ENCODE measurements at places on chromosomes 12 and 14.

DNA sequence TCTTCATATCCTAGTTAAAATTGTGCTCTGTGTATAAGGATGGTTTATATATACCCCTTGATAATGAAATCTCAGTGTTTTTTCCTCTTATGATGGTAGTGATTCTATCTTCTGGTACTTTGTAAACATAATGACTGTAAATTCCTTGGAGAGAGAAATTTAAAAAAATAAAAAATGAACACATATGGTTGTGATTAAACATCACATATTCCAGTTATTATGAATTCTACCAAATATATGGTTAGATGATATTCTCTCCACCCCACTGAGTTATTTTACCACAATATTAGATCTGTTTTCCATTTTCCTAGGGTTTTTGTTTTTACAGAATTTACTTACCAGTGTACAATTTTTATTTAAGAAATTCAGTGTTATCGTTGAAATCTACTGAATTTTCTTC, 481.9 kb upstream of the NOVA1 start:
- no peak for DNase-seq

GRCh38 chr12:89840162-89840922, 131.7 kb upstream of the ATP2B1 start:
- DNase-seq = no peak

DNA sequence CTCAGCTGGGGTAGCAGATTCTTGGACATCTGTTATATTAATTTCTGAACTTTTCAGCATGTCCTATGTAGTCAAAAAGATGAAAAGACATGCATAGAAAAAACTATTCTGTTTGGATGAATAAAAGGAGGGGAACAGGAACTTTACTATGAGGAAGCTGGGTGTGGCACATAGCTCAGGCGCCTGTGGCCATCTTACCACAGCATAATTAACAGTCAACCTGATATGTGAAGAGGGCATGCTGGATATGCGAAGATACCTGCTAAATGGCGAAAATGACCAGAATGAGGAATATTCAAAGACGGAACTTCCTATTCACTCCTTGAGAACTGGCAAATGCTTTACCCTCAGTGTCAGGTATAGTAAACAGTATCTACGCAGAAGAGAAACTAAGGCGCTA, 18.4 kb downstream of the SETD3 start:
- DNase-seq = no peak

DNA sequence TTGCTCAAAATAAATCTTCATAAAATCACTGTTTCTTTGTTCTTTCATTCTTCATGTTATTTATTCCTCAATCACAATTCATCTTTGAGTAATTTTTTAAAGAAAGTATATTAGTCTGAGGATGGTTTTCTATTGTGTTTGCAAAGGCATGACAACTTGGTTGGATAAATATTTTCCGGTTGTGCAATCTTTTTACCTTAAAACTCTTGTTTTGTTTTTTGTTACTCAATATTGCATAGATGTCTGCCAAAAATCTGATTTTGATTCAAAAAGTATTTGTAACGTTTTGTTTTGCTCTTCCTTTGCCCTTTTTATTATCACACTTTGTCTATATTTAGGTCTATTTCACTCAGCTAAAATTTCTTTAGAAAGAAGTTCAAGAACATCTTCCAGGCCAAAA, 86.2 kb upstream of the SYT1 start:
- DNase-seq = no peak

GRCh38 chr14:60514741-60515491, 6.0 kb downstream of the SIX6 start:
- DNase-seq = no peak

DNA sequence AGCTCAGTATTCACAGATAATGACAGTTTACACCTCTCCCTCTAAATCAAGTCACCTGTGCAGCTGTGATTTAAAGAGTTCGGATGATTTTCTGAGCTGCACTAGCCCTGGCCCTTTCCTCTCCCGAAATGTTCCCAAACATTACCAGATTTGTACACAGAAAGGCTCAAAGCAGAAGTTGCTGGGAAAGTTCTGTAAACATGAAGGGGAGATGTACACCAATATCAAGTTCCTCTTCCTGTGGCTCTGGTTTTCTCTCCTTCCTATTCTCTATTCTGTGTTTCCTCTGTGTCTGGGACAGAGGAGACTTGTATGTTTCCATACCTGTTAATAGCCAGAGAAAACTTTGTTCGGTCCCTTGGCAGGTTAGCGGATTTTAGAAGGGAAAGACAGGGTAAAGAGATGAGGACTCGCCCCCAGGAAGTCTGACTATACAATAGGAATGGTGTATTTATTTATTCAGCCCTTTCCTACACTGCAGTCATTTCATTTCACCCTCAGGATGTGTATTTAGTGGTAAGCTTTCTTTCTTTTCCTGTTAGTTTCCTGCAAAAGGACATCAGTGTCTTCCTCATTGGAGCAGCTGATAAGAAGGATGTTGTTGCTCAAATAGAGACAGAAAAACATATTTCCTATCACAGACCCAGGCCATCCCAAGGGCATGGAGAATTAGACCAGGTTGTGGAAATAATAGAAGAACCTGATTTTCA, 7.6 kb upstream of the NUMB start:
- peak; percentile 17 for DNase-seq

DNA sequence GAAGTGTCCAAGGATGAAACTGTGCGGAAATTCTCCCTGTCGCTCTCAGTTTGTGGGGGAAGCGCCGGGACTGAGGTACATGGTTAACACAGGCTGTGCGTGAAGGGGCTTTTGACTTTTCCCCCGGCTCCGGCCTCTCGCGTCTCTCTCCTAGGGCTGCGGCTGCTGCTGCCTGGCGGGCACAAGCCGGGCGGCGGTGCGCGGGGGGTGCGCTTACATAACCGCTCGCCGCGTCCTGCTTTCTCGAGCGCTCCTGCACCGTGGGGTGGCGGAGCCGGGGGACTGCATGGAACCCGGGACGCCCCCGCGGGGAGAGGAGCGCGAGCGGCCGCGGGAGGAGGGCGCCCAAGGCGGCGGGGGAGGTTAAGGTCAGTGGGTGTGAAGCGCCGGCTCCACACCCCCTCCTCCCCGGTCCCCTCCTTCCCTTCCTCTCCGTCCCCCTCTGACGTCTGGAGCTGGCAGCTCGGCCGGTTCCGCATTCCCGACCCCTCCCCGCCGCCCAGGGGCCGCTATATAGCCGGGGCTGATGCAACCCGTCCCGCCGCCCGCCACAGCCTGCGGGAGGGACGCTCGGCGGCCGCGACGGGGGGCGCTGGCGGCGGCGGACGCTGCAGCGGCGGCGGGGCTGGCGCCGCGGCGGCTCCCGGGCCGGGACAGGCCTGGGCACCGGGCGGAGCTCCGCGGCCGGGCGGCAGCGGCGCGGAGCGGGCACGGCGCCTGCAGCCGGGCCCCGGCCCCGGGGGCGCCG, at the start of gene JDP2:
Gene JDP2 (plus strand): TSS at position 541 of the 748 bp plus-strand sequence. CDS start 9,899 bp downstream, outside the sequence.
- DNase-seq = peak; percentile 52

- no peak for DNase-seq
Observed at GRCh38 chr12:58596381-58596780, 323.9 kb downstream of the LRIG3 start.

DNA sequence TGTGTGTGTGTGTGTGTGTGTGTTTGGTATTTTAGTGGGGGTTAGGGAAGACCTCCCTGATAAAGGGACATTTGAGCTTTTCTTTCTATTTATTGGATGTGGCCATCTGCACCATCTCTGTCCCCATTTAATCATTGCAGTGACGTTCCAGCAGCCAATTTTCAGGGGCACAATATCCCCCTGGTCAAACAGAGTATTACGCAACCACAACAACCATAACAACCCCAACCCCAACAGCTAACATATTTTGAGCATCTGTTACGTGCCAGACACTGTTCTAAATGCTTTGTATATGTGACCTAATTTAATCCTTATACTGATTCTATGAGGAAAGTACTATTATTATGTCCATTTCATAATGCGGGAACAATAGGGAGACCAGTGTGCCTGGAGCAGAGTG, 87.4 kb downstream of the TTC8 start:
- no peak for DNase-seq

DNA sequence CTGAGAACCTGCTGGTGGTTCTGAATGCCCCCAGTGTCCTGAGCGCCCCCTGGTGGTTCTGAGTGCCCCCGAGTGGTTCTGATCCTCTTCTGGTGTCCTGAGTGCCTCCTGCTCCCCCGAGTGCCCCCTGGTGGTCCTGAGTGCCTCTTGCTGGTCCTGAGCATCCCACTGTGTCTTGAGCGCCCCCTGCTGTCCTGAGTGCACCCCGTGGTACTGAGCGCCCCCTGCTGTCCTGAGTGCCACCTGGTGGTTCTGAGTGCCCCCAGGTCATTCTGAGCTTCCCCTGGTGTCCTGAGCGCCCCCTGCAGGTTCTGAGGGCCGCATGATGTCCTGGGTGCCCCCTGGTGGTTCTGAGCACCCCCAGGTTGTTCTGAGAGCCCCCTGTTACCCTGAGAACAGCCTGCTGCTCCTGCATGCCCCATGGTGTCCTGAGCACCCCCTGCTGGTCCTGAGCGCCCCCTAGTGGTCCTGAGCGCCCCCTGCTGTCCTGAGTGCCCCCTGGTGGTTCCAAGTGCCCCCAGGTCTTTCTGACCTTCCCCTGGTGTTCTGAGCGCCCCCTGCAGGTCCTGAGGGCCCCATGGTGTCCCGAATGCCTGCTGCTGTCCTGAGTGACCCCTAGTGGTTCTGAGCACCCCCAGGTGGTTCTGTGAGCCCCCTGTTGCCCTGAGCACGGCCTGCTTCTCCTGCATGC, 1165.4 kb downstream of the TMEM121 start:
- peak; percentile 92 for DNase-seq

GRCh38 chr12:28032811-28033537, 60.4 kb upstream of the PTHLH start:
- DNase-seq = no peak

DNA sequence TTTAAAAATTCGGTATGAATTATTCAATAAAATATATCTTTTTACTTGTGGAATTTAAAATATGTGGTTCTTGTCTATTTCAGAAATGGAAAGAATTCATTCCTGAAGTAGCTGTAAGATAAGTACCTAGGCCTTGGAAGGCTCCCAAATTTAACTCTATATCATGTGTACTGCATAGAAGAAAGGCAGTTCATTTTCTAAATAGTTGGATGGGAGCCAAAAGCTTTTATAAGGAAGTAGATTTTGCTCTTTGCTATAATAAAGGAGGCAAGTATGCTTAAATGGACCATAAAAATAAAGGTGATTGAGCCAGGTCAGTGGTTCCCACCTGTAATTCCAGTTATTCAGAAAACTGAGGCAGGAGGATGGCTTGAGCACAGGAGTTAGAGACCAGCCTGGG, 187.5 kb downstream of the ATXN7L3B start:
- DNase-seq = no peak

GRCh38 chr14:61620130-61620946, 75.0 kb upstream of the HIF1A start:
- DNase-seq = no peak

DNA sequence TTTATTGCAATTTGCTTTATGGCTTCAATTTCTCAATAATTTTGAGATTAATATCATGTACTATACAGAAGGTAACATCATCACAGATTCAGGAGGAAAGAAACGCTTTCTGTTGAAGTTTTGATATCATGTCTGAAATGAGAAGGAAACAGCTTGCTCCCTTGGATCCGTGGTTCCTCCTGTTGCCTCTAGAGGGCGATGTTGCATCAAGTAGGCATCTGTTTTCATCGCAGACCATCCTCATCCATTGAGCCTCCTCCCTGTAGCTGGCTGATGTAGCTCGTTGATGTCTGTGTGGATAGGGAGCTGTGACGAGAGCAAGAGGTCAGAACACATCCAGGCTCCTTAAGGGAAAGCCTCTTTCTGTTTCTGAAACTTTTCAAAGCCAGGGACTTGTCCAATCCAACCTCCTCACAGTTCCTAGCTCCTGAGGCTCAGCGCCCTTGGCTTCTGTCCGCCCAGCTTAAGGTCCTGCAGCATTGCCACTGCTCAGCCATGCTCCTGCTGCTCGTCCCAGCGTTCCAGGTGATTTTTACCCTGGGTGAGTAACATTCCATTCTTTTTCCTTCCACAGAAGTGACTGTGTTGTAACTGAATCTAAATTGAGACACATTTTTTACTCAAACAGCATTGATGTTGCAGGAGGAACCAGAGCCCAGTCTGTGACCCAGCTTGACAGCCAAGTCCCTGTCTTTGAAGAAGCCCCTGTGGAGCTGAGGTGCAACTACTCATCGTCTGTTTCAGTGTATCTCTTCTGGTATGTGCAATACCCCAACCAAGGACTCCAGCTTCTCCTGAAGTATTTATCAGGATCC, 304.8 kb upstream of the OR4E1 start:
- DNase-seq = peak; percentile 79

GRCh38 chr12:93302331-93303229, 75.1 kb upstream of the NUDT4 start:
- no peak for DNase-seq

DNA sequence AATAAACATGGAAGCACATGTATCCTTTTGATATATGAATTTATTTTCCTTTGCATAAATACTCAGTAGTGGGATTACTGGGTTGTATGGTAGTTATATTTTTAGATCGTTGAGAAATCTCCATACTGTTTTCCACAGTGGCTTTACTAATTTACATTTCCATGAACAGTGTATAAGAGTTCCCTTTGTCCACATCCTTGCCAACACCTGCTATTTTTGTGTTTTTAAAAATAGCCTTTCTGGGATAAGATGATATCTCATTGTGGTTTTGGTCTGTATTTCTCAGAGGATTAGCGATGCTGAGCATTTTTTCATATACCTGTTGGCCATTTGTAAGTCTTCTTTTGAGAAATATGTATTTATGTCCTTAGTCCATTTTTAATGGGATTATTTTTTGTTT, 329.2 kb upstream of the KITLG start:
- no peak for DNase-seq

- no peak for DNase-seq
Observed at GRCh38 chr12:117863002-117863709, 105.6 kb downstream of the KSR2 start.

- DNase-seq = no peak
Observed at GRCh38 chr12:32120419-32120818, 13.8 kb downstream of the BICD1 start.

DNA sequence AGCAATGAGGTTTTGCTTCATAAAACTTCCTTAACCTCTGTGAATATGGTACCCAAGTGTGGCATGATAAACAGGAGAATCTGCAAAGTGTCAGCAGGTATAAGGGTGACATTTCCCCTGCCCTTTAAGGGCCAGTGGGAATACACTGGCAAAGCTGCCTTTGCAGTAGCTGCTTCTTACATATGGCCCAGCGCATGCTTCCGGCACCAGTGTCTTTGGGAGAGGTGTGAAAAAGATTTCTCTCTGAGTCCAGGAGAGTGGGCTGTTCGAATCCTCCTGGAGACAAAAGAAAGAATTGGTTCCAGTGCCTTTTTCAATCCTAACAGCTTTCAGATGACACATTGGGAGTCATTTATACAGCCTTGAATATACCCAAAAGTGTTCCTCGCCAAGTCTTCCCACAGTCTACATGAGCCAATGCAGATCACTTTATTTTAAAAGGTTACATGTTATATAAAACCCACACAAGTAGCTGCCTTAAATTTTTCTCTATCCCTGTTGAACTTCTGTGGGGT, 437.7 kb downstream of the PRKD1 start:
- no peak for DNase-seq
